Glomerular endothelial cell (primary cell): ENCODE measurements at places on chromosomes 2 and 18.
A peak's percentile ranks its signal among the peaks of the same experiment; 100 is the strongest.

- DNase-seq, result no peak
Measured at GRCh38 chr2:202736826-202737225, 102.1 kb downstream of the FAM117B start.

DNA sequence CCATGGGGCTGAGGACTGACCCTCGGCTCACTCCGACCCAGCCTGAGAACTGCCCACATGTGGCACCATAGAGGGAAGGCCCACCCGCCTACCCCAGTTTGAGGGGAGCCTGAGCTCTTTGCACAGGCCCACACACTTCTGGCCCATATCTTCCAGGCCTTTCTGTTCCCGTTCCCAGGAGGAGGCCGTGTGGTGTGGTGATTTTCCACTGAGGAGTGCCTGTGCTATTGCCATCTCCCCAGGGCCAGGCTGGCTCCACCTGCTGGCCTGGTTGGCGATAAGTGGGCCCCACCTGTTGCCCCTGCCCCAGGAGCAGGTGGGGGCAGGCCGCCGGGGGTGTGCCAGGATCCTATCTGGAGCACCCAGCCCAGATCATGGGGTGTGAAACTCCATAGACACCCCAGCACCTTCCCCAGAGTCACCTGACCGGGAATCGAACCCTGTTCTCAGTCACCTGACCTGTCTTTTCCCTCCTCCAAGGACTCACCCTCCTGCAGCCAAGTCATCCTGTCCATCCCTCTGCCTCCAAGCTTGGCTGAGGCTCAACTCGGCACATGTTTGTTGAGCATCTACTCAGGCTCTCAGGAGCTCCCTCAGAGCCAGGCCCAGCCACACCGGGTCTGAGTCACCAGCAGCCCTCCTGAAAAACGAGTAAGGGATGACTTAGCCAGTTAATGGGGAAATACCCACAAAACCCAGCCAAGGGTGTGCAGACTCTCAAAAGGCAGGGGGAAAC lies 120.1 kb downstream of the CYP26B1 start:
- no peak for DNase-seq

GRCh38 chr2:1718339-1719220 lies 25.7 kb downstream of the PXDN start:
- DNase-seq, result no peak

DNA sequence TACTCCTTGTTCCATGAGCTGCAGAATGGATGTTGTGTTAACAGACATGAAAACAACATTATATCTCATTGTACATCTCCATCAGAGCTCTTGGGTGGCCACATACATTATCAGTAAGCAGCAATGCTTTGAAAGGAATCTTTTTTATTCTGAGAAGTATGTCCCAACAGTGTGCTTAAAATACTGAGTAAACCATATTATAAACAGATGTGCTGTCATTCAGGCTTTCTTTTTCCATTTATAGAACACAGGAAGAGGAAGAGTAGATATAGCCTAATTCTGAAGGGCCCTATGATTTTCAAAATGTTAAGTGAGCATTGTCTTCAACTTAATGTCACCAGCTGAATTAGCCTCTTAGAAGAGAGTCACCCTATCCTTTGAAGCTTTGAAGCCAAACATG lies 44.3 kb upstream of the CABYR start:
- DNase-seq, result no peak

- no peak for DNase-seq
Measured at GRCh38 chr2:69242651-69243051, 144.4 kb downstream of the GFPT1 start.

DNA sequence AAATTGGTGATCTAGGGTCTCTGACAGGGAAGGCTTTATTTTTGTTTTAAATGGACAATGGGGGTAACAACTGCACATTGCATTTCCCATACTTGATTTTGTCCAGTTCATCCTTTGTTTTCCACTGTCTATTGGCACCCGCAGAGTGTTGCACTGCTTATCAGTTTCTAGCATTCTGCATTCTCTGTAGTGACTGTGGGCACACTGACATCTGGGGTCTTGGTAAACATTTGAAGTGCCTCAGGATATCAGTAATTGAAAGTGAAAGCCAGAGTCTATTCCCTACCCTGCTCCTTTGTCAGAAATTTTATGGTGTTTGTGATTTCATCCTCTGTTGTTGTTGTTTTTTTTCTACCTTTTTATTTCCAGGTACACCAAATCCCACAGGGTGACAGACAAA lies 132.1 kb upstream of the EPC2 start:
- no peak for DNase-seq

GRCh38 chr2:112916625-112917247 lies 5.8 kb downstream of the IL37 start:
- DNase-seq, result no peak

DNA sequence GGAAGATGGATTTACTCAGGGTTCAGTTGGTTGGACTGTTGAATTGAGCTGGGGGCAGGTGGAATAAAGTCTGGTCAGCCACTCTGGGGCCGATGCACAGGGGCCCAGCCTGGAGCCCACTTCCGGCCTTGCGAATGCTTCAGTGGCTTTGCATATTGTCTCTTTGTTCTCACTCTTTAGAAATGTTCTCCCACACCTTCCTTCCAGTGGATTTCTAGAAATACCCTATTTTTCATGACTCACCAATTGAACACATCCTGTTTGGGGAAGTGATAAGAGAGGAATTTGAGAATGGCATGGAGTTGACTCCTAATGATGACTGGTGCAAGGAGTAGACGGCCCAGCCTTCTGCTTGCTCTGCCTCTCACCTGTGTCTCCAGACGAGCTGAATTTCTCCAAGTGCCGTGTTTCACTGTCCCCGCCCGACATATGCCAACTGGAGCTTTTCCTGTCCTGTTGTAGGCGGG lies 28.1 kb downstream of the ASAP2 start:
- DNase-seq, result peak; percentile 91

- DNase-seq, result no peak
Measured at GRCh38 chr18:31649978-31650719, 34.2 kb downstream of the B4GALT6 start.

- no peak for DNase-seq
Measured at GRCh38 chr2:148876202-148876594, 1.2 kb downstream of the KIF5C start.
